ENCODE measurements at places on chromosomes 5 and 9. TPM values are rescaled to one million over a fixed set of nuclear protein-coding genes. Genes with fewer than 3 reads are reported as not detected.

The FBP1 gene
- total RNA-seq, result 3.4 TPM

The MTMR12 gene
- total RNA-seq, result 24.9 TPM

The SPAAR gene
- 13.1 TPM for total RNA-seq

The BAAT gene
- 0.16 TPM for total RNA-seq

GRCh38 chr5:107388141-107388861 is 282.4 kb downstream of the EFNA5 start:
- DNase-seq, result no peak

- DNase-seq, result no peak
These were observed 167.2 kb downstream of the PAX5 start for GRCh38 chr9:36866840-36867239.

GRCh38 chr9:3963643-3964369 is 336.1 kb downstream of the GLIS3 start:
- DNase-seq, result no peak

DNA sequence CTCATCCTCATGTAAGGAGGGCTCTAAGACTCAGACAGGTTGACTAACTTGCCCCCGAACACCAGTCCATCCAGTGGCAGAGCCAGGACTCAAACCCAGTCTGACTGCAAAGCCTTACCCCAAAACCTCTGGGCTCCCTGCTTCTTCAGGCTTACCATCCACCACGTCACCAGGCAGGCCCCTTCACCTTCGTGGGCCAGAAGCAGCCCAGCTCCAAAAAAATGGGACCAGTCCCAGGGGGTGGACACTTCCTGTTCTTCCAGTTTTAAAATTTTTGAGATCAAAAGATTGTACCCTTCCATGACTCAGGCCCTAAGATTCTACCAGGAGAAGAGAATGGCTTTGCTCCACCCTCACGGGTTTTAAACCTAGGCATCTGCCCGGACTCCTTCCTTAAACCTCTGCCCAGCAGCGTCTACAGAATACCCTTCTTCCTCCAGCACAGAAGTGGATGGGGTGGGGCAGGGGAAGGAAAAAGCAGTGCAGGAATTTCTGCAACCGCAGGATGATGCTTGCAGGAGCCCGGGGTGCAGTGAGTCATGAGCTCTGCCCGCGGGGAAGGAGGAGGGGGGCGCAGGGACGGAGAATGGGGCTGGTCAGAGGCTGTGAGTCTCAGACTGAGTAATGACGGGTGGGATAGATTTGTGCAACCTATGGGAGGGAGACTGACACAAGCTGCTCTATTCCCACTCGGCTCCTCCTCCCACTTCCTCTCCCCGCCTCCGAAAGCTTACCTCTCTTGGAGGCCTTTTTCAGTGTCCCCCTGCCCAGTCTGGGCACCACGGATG is 50.4 kb upstream of the STXBP1 start:
- DNase-seq, result peak; percentile 89

DNA sequence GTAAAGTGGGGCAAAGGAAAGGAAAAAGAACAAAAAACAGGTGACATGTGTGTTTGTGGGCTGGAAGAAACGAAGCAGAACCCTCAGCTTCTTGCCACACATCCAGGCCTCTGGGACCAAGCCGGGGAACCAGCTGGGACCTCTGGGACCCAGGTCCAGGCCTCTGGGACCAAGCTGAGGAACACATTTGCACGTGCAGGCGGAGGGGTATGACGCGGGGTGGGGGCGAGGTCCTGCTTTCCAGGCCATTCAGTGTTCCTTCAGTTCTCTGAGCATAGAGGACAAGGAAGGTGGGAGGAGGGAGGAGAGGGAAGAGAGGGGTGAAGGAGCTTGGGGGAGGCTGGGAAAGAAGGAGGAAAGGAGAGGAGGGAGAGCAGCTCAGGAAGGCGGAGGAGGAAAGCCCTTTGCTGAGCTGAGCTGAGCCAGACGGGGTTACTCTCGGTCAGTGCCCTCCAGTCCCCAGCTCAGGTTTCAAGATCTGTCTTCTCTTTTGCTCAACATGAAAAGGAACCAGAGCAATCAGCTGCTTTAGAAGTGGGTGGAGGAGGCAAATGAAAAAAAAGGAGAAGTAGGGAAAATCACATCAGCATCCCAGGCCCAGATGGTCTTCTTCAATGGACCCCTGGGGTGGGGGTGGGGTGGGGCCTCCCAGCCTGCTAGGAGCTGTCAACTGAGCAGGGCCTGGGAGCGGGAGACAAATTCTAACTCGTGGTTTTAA is 59.1 kb downstream of the ABCA1 start:
- peak; percentile 71 for DNase-seq

DNA sequence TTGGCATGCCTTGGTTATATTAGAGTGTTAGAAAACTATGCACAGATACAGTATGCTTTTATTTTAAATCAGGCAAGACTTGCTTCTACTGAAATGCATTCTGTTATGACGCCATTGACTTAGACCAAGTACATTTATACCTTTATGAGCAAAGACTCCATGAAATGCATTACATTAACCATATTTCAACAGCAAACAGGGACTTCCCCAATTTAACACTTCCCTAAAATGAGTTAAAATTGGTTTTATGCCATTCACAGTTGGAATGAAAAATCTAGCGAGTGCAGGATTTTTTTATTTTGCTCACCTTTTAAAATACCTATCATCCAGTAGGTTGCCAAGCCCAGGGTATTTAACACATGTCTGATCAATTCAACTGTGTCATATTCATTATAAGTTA is 272.1 kb upstream of the IZUMO3 start:
- no peak for DNase-seq
